Substantia nigra (tissue), 51 donors: ENCODE measurements at places on chromosomes 7 and 10.

DNA sequence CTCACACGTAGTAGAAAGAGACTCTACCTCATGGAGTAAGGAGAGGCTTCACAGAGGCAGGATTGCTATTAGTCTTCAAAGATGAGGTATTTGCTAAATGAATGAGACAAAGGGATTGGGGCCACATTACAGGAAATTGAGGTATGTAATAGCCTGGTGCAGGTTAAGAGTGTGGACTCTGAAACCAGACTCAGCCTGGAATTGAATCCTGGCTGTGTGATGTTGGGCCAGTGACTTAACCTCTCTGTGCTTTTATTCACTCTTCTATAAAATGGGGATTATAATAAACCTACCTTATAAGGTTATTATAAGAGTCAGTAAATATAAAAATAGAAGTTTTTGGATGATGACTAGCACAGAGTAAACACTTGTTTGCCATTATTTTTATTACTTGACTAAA is 64.7 kb upstream of the ATRNL1 start:
- DNase-seq: no peak

- DNase-seq: no peak
Measured at GRCh38 chr7:90511776-90512175, 42.3 kb downstream of the PTTG1IP2 start.

- no peak for DNase-seq
Measured at GRCh38 chr7:139574618-139575337, 51.3 kb downstream of the CLEC2L start.

DNA sequence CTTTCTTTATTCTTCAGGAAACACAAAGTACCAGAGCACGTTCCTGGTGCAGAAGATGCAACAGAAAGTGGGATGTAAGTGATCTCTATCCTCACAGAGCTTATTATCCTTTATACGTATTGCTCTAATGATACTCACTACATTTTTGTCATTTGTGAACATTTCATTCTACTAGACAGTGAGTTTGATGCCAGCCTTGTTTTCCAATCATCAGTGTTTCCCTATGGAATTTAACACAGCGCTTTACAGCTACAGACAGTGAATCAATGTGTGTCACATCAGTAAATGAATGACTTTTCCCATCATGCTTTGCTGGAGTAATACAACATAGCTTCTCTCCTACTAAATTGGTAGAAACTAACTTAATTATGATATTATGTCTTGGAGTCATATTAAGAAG is 175.5 kb downstream of the SDHAF3 start:
- no peak for DNase-seq

- no peak for DNase-seq
Measured at GRCh38 chr7:132108563-132108962, 467.7 kb downstream of the PLXNA4 start.

- no peak for DNase-seq
Measured at GRCh38 chr7:27064661-27065060, 31.1 kb downstream of the HOXA1 start.

GRCh38 chr7:100865938-100866728 is 1.1 kb upstream of the TRIP6 start:
- peak; percentile 52 for DNase-seq

DNA sequence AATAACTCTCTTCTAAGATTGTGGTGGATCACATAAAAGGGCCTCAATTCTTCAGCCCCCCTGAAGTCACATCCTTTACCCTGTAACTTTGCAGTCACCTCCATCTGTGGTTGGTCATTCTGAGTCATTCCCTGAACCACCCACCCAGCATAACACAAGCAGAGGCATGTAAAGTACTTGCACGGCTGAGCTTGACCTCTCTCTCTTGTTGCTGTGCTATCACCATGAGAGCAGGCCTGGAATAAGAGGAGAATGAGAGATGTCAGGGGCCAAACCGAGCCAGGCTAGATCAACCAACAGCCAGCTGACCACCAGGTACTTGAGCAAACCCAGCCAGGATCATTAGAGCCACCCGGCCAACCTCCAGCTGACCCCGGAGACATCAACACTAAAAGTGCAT is 13.5 kb upstream of the STK17A start:
- DNase-seq: no peak

- DNase-seq: peak; percentile 84
Measured at GRCh38 chr10:79148452-79149344, 79.9 kb downstream of the ZMIZ1 start.

DNA sequence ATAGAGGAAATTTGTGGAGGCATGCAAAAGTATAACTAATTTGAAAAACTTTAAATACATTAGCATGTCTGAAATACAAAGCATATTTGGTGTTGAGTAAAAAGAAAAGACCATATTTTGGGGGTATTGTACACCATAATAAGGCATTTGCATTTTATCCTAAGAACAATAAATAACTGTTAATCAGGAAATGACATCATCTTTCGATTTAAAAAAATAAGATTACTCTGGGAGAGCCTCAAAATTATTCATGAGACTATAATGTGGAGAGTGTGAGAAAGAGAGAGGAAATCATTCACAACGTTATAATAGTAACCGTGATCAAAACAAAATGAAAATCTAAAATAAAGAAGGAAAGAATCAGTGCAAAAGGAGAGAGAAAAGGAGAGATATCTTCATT is 712.3 kb upstream of the POT1 start:
- no peak for DNase-seq

DNA sequence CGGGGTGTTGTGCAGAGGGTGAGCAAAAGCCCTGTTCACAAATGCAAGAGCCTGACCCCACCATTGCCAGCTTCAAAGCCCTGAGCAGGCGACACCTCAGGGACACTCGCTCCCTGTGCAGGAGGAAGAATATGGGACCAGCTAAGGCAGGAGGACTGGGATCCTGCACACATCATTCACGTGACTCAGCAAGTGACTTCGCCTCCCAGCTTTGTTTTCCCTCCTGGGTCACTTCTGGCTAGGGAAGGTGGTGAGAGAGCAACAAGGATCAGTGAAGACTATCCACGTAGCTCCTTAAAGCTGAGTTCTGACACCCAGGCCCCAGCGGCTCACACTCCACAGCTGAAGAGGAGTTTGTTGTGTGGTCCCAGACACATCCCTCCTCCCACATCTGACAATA is 164.3 kb downstream of the FGFR2 start:
- DNase-seq: no peak

GRCh38 chr10:100419911-100420449 is 42.8 kb upstream of the WNT8B start:
- no peak for DNase-seq

GRCh38 chr10:124612611-124613498 is 131.3 kb downstream of the FAM53B start:
- DNase-seq: no peak

DNA sequence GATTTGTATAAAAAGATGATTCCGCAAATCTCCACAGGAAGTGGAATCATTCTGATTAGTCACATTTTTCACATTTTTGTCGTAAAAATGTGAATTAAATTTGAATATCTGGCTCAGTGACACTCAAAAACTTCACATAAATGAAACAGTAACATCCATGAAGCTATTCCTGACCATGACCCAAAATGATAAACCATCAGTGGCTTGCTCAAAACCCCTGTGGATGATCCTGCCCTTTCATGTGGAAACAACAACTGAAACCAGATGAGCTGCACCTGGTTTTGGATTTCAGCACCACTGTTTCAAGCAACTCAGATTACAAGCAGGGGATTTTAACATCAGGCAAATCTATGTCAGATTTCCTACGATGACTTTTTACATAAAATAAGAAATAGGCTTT is 80.3 kb downstream of the AMPH start:
- DNase-seq: no peak

- no peak for DNase-seq
Measured at GRCh38 chr7:4642468-4643203, 39.5 kb upstream of the FOXK1 start.

DNA sequence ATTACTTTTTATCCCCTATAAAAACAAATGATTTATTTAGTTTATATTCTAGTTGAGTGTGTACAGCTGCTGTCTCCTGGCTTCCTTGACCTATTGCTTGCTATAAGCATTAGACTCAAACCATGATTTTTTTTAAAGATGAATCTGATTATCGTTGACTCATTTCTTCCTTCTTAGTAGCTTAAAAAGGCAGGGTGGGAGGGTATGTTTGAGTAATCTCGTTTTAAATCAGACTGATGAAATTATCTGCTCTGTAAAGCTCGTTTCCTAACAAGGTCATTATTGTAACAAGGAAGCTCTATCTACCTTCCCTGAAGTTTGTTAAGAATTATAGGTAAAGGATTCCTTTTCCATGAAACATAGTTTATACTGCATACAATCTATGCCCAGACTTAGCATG is 276.3 kb upstream of the KCND2 start:
- DNase-seq: no peak

DNA sequence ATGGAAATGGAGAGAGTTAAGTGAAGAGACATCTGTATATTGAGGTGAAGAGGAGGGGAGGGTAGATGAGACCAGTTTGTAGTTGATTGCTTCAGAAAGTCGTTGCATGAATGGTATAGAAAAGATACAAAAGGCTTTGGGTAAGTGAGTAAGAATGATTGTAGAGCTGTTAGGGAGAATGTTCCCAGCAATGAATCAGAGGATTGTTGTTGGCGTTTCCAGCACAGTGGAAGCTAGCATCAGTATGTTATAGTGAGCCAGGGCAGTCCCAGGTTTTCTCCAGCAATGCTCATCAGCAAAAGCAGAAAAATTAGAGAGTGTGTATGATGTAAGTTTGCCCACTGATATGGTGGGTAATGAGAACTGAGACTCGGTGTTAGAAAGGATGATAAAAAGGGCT is 15.4 kb upstream of the CDK6 start:
- DNase-seq: no peak

DNA sequence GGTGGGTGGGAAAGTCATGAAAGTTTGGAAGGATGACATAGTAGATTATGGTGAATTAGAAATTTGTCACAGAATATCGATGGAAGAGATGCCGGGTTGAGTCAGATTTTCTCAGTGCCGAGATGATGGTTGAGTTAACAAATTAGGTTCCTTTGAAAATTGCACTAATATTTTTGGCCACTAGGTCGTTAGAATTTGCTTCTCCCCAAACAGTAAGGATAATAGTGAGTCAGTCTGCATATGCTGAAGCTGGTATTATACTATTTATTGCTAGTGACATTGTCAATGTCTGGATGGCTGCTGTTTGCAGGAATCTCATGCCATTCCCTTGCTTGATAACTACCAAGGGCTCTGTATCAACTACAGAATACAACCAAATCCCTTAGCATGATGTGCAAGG is 37.7 kb upstream of the MINDY3 start:
- no peak for DNase-seq

- no peak for DNase-seq
Measured at GRCh38 chr10:90966146-90966545, 45.3 kb upstream of the ANKRD1 start.

- no peak for DNase-seq
Measured at GRCh38 chr10:78255796-78256638, 222.4 kb downstream of the RPS24 start.

- no peak for DNase-seq
Measured at GRCh38 chr10:88038268-88038667, 174.8 kb downstream of the PTEN start.

DNA sequence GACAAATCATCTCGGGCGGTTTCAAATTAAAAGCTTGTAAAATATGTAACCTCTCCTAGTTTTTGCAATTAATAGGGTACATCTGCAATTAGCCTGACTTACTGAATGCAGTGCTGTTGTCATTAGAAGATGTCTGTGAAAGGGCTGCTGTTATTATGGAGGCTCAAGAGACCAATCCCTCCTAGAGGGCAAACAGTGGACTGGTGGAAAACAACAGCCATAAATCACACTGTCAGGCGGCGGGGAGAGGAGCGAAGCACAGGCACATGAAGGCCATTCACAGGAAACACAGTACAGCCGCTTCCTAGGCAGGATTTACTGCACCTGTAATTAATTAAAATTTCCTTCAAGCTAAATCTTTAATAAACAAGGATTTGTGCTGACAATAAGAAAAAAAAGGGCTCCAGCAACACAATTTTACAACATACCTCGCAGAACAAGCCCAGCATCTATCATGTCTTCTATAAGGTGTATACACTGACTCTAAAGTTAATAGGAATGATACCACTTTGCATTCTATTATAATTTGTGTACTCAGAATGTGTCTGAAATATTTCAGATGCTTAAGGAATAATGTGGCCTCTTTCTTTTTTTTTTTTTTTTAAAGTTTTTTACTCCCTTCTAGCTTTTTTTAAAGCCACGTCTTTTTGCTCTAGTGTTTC is 50.7 kb downstream of the ERCC6 start:
- no peak for DNase-seq

DNA sequence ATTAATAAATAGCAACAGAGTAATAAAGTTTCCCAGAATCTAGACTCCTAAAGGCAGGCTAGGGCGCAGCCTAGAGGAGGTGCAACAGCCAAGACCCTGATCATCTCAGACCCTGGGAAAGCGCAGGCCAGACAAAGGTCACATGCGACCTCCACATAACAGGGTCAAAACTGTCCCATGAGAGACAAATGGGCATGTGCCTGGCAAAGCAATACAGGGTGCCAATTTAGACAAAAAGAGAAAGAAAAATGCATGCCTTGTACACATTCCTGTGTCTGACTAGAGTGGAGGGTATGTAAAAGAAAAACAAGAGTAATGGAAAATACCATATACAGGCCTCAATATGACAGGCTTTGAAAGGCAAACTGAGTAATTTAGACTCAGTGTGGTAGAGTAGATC is 22.2 kb downstream of the MPP7 start:
- no peak for DNase-seq

- no peak for DNase-seq
Measured at GRCh38 chr10:79145174-79145483, 76.4 kb downstream of the ZMIZ1 start.

- peak; percentile 82 for DNase-seq
Measured at GRCh38 chr7:99325592-99326407, at the start of gene ARPC1A. ARPC1A (plus strand) TSS chr7:99325898; CDS start chr7:99333354, 7,456 bp downstream.

DNA sequence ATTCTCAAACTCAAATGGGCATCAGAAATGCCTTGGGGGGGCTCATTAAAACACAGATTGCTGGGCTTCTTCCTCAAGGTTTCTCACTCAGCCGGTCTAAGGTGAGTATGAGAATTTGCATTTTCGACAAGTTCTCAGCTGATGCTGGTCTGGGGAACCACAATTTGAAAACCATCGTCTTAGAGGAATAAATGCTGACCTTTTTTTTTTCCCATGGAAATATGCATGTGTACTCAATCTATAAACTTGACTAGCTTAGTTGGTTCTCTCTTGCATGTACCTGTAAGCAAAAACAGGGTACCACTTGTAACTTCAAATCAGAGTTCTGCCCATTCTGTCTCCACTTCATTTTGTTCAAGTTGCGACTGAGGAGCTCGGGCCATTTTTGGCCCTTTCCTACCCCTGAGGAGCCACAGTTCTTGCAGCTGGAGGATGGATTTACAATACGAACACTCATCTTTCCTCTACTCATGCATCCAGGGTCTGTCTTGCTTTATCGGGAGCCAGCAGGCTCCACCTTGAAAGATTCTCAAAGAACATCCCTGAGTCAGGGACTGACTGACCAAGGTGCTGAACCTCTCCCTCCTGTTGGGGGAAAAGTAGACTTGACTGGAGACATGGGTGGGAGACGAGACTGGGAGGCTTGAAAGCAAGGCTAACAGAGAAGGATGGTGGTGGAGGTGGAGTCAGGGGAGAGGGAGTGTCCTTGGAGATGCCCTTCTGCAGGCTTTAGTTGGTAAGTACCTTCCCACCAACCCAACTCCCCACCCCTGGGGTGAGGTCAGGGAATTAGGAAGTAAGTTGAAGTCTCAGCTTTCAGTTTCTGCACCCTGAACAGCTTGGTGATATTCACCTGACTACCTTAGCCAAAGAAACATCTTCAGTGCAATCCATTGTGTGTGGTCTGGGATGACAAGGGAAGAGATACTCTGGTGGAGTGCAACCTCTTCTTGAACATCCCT is 3.7 kb upstream of the MAPK8 start:
- no peak for DNase-seq
